ENCODE measurements at places on chromosomes 7 and 10.

- H3K4me1 ChIP-seq: no peaks in the 10 kb centered on the region
- H3K27me3 ChIP-seq: no peaks in the 10 kb centered on the region
- no peaks in the 10 kb centered on the region for H3K36me3 ChIP-seq
- no peak overlapping the region for H3K4me3 ChIP-seq
Observed at GRCh38 chr7:86282014-86282682, 361.6 kb upstream of the GRM3 start.

DNA sequence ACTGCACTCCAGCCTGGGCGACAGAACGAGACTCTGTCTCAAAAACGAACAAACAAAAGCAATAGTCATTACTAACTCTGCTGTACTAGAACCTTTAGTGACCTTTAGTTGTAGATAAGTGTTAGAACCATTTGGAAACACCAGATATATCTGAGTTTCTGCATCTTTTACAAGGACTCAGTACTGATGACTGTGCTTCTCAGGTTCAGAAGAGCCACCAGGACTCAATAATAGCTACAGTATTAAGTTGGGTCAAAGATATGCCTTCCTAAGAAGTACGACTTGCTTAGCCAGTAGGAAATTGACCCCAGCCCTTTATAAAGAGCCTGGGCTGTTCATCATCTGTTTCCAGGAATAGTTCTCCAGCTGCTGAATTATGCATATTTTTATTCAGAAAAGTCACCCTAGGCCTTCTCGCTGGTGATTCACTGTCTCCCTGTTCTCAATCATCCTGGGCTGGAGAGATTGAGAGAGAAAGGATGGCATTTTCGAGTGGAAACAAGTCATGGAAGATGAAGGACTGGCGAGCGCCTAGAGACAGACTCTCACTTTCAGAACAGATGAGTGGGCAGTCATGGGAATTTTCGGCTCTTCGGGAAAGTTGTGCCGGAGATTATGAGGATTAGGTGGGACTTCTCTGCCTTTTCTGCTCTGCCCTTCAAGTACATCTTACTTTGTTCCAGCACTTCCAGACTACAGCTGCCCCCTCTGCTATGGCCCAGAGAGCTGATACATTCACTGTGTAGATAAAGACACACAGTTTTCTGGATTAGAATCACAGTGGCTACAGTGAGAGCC is 316.1 kb downstream of the CCDC3 start:
- H3K27ac ChIP-seq: no peak overlapping the region
- no peak overlapping the region for H3K4me3 ChIP-seq
- H3K27me3 ChIP-seq: no peaks in the 10 kb centered on the region
- DNase-seq: no peak

DNA sequence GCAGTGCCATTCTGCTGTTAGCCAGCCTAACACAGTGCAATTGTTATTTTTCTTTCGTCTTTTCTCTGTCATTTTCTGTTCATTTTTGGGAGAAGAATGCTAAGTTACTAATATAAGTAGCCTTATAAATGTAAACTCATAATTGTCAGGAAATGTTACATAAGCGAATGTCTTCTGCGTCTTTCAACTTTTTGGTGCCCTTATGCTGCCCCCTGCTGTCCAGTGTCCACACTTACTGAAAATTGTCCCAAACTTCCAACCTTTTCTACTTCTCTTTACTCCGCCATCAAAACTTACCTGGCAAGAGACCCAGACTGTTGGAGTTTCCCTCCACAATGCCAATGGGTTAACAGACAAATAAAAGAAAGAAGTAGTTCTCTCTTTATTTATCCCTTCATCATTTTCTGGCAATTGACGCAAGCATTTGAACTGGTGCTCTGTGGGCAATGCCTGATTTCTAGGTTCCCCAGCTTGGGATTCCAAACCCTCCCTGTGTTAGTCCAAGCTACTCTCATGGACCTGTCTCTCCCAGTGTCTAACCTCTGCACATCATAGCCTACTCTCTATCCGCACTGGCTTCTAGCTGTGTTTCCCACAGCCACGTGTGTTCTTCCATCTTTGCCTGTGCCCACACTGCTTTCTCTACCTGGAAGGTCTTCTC is 21.0 kb upstream of the EPC1 start:
- H3K27ac ChIP-seq: peak overlapping the region; percentile 63
- peak; percentile 80 for DNase-seq
- no peaks in the 10 kb centered on the region for H3K27me3 ChIP-seq
- H3K4me1 ChIP-seq: peaks cover 77% of the 10 kb centered on the region
- peaks cover 21% of the 10 kb centered on the region for H3K36me3 ChIP-seq

DNA sequence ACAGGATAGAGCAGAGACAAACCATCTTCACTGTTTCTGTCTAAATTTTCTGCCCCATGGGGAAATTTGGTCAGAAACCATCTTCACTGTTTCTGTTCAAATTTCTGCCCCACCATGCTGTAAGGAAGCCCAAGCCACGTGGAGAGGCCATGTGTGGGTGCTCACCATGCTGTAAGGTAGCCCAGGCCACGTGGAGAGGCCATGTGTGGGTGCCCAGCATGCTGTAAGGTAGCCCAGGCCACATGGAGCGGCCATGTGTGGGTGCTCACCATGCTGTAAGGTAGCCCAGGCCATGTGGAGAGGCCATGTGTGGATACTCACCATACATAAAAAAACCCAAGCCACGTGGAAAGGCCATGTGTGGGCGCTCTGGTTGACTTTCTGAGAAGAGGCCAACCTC is 1088.7 kb upstream of the AUTS2 start:
- H3K27ac ChIP-seq: no peak overlapping the region
- DNase-seq: no peak
- no peaks in the 10 kb centered on the region for H3K27me3 ChIP-seq
- H3K36me3 ChIP-seq: no peaks in the 10 kb centered on the region

DNA sequence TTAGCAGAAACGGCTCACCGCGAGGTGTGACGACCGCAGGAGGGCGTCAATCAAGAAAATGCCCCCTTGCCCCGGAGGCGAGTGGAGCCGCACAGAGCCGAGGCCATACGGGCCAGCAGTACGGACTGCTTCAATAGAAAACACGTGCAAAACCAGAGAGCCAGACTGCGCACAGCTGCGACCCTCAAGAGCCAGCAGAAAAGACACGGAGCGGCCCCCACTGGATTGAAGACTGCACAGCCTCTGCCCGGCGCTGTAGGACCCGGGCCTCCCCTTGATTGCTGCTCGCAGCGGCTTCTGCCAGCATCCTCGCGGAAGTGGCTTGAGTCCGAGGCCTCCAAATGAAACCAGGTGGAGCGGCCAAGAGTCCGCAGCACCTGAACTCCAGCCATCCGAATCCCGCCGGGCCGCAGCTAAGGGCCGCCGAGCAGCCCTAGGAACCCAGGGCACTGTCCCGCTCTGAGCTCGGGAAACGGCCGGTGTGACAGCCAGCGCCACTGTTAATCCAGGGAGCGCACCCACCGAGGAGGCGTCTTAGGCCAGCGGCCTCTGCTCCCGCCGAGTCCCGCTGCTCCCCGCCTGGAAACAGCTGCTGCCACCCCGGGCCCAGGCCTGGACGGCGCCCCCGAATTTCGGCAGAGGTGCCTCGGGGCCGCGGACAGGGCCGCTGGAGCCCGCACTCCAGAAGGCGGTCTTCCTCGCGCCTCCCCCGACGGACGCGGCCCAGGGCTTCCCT is 660 bp upstream of the HHEX start:
- peaks cover 26% of the 10 kb centered on the region for H3K4me1 ChIP-seq
- H3K27ac ChIP-seq: no peak overlapping the region
- H3K36me3 ChIP-seq: no peaks in the 10 kb centered on the region
- H3K4me3 ChIP-seq: peak overlapping the region; percentile 19

DNA sequence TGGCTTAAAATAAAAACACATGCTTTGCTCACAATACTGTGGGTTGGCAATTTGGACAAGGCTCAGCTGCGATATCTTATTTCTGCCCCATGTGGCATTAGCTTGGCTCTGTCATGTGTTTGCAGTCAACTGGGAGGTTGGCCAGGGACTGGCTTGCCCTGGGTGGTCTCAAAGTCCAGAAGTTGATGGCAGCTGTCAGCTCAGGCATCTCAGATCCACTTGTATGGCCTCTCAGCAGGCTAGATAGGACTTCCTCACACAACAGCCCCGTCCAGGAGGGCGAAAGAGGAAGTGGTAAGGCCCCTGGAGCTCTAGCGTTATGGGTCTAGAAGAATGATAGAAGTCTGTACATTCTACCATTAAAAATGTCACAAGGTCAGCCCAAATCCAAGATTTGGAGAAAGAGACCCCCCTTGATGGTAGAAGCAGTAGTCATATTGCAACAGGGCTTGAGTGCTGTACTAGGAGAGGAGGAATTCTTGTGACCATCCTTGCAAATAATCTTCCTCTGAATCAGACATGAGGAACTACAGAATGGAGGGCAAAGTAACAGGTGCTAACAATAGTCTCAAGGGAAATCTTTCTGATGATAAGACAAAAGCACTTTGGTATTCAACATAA is 166.2 kb downstream of the FAM107B start:
- H3K4me1 ChIP-seq: peaks cover 14% of the 10 kb centered on the region
- H3K27ac ChIP-seq: no peak overlapping the region
- DNase-seq: no peak
- H3K36me3 ChIP-seq: no peaks in the 10 kb centered on the region
- H3K27me3 ChIP-seq: no peaks in the 10 kb centered on the region

- peaks cover 6% of the 10 kb centered on the region for H3K36me3 ChIP-seq
- peaks cover 26% of the 10 kb centered on the region for H3K4me1 ChIP-seq
- DNase-seq: peak; percentile 41
- peak overlapping the region; percentile 83 for H3K4me3 ChIP-seq
- peak overlapping the region; percentile 85 for H3K27ac ChIP-seq
- H3K27me3 ChIP-seq: no peaks in the 10 kb centered on the region
Observed at GRCh38 chr10:100184840-100185239, 989 bp downstream of the ERLIN1 start.

DNA sequence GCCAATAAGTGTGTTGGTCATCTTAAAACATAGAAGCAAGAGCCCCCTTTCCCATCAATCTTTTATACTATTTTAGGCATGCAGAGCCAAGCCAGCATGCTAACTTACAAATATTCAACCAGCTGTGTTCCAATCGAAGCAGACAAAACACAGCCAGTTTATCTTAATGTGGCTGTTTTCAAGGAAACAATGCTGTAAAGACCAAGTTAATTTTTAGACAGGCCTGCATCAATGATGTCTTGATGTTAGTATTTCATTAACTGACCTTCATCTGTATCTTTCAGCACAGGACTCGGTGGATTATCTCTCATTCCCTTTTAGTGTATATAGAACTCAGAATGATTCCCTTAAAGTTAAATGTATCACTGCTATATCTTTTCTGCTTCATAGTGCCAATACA is 262.0 kb upstream of the ZWINT start:
- no peak for DNase-seq
- no peaks in the 10 kb centered on the region for H3K4me1 ChIP-seq
- no peak overlapping the region for H3K27ac ChIP-seq
- H3K36me3 ChIP-seq: no peaks in the 10 kb centered on the region
- H3K4me3 ChIP-seq: no peak overlapping the region
- no peaks in the 10 kb centered on the region for H3K27me3 ChIP-seq

GRCh38 chr7:19560111-19560883 is 148.5 kb downstream of the POLR1F start:
- H3K27ac ChIP-seq: no peak overlapping the region
- H3K36me3 ChIP-seq: no peaks in the 10 kb centered on the region
- no peaks in the 10 kb centered on the region for H3K27me3 ChIP-seq
- no peak overlapping the region for H3K4me3 ChIP-seq

- H3K36me3 ChIP-seq: no peaks in the 10 kb centered on the region
- DNase-seq: no peak
- H3K27ac ChIP-seq: no peak overlapping the region
- no peaks in the 10 kb centered on the region for H3K27me3 ChIP-seq
Observed at GRCh38 chr10:44745920-44746319, 165.2 kb upstream of the TMEM72 start.

DNA sequence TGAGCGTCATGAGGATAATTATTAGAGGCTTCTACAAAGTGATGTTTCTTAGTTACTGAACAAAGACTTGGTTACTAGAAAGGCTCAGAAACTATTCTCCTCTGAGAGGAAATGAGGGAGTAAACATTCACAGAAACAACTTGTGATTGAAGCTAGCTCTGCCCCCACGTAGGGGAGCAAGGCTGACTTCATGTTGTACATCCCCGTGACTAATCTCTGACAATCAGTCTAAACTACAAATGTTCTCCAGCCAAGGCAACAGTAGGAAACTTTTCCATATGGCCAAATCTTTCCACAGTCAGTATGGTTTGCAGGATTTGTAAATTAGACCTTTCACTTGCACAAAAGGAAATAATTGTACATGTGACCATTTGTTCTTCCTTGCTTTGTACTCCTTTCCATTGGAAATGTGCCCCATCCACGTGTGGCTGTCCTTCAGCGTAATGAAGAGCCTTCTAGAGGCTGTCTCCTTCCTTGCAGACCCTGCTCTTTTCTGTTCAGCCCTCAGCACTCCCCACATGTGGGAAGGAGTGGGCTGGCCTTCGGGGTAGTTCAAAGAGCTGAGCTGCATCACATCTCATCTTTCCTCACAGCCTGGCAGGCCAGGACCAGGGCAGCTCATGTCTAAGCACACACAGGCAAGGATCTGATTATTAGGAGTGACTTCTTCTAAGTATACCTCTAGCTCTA is 93.5 kb downstream of the PCGF5 start:
- no peaks in the 10 kb centered on the region for H3K36me3 ChIP-seq
- H3K4me1 ChIP-seq: no peaks in the 10 kb centered on the region
- DNase-seq: peak; percentile 51
- no peak overlapping the region for H3K27ac ChIP-seq
- H3K4me3 ChIP-seq: no peak overlapping the region

DNA sequence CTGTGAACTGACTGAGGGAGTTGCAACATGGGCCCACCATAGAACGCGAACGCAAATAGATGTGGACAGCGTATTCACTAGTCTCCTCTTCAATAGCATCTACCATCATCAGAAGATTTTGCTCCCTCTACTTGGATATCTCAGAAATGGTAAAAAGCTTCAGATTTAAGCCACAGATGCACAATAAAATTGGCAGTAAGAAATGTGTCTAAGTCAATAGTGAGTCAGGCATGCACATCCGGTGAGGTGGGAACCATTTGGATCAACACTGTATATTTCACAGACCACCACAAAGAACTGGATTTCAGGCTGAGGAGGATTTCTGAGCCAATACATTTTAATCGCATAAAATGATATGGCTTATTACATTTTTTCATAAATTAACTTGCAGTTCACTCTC is 111.5 kb upstream of the ADAM12 start:
- H3K27me3 ChIP-seq: no peaks in the 10 kb centered on the region
- H3K36me3 ChIP-seq: no peaks in the 10 kb centered on the region
- no peaks in the 10 kb centered on the region for H3K4me1 ChIP-seq
- H3K27ac ChIP-seq: no peak overlapping the region
- DNase-seq: no peak

DNA sequence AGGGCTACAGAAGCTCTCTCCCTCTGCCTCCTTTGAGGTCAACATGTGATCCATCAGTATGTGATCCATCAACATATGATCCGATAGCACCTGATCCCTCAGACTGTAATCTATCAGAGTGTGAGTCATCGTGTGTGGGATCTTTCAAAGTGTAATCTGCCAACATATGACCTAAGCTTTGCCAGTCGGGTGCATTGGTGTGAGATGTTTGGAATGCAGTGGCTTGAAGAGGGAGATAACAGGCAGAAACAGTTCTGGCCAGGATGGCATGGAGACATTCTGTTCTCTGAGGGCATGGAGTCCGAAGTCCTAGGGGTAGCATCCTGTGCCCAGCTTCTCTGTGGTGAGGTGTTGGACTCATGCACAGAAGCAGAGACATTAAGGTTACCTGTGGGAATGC is 217.7 kb upstream of the ETV1 start:
- H3K36me3 ChIP-seq: no peaks in the 10 kb centered on the region
- H3K27ac ChIP-seq: no peak overlapping the region
- no peak overlapping the region for H3K4me3 ChIP-seq
- H3K27me3 ChIP-seq: no peaks in the 10 kb centered on the region
- H3K4me1 ChIP-seq: no peaks in the 10 kb centered on the region
